Right cardiac atrium (tissue), 5 donors: ENCODE measurements at places on chromosomes 5 and 9.

DNA sequence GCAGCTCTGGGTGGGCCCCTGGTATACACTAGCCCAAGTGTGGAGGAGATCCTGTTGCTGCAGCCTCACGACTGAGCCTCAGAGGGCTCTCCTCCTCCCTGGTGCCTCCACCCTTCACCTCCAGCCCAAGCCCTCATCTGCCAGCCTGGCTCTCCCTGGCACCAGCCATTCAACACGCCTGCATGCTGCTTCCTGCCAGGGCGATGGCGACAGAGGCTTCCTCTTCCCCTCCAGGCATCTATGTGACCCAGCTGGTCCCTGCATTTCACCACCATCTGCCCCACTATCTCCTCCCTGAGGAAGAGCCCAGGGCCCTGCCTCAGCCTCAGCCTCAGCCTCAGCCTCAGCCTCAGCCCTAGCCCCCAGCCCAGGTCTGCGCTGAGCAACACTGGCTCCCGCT, 54.8 kb upstream of the ANGPTL2 start:
- no peak for DNase-seq

- no peak for DNase-seq
These were observed 18.1 kb downstream of the SLC36A1 start for GRCh38 chr5:151465476-151465875.

DNA sequence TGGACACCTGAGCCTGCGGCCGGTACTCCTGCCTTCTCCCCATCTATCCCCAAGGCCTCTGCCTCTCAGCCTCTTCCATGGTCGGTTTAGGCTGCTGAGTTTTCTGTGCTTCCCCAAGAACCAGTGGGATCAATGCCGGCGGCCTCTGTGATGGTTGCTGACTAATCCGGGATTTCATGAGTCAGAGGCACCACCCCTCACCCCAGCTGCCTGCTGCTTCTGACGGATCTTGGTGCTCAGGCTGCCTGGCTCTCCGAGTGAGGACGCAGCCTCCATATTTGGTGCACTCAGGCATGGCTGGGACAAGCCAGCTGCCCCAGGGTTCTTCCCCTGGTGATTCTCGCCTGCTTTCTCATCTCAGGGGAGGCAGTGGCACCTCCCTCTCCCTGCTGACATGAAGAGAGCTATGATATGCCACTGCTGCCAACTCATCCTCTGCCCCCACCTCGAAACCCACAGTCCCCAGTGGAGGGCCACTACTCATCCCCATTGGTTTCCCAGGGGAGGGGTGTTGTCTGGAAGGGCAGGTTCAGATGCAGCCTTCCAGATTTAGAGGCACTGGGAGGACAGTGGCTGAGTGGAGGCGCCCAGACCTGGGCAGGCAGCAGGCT, 3.3 kb upstream of the MAN1B1 start:
- peak; percentile 76 for DNase-seq

DNA sequence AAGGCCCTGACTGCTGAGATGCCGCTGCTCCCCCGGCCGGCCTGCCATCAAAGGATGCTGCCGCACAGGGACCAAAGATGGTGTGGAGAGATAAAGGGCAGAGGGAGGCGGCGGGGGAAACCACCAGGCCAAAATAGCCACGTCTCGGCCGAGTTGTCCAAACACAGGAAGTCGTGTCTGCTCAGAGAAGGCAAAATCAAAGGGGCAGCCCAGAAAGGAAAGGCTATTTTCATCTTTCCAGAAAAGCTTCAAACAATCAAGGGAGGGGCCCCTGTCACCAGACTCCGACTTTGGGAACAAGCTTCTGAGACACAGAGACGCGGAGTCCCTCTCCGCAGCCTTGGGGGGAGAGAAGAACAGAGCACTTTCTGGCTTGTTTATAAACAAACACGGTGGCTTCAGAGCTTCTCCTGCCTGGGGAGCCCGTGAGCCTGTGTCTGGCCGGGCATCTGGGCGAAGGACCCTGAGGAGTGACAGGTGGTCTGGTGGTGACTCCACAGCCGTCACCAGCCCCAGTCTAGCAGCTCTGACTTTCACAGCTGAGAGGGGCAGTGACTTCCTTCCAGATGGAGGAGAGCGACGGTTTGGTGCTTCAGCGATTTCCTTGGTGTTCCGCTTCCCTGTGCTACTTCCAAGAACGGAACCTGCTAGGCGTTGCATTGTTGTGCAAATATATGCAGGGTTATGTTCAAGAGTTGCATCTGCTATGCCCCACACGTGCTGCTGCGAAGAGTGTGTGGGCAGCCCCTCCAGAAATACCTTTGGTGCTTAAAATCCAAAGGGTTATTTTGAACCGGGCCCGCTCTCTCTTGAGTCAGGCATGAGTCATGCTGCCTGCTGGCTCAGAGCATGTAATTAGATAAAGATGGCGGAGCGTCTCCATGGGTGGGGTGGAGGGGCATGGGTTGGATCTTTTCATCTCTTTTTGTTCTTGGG, 24.0 kb downstream of the ADAMTSL2 start:
- peak; percentile 84 for DNase-seq

DNA sequence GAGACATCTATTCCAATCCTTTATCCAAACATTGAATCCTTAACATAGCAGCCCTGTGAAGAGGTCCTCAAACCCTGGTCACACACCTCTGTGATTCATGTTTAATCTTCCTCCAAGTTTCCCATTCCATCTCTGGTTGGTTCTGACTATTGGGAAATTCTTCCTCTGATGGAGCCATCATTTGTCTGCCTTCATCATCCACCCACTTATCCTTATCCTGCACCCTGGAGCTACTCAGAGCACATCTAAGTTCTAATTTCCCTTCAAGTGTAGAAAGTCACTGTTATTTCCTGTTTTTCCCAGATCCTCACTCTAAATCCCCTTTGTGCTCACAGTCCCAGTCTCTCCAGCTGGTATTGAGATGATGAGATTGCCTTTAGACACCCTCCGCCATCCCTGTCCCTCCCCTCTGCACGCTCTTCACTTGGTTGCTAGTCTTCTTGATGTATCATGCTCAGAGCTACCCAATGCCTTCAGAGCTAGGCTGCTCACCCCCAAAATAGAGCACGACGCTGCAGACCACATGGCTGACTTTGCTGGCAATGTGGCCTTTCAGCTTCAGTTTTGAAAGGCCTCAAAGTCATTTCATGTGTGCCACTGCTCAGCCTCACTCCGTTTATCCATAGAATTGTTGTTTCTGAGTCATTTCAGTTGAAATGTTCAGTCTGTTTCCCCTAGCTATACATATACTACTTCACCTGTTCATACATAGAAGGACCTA, 154.3 kb downstream of the PALM2AKAP2 start:
- no peak for DNase-seq

DNA sequence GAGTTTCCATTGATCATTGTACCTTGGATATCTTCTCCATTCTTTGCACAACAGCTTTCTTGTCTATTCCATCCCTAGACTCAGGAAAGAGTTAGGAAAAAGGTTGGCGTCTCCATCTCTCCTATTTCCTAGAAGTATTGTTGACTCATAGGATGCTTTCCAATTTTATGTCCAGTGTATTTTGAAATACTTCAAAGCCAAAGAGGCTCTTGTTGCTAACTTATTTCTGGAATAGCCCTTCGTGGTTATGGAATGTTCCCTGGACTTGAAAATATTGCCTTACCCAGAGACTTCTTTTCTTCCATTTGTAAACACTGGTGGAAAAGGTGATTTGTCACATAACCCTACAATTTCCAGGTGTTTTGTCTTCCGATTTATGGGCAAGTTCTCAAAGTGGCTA, 402.3 kb upstream of the ZNF608 start:
- DNase-seq: no peak

DNA sequence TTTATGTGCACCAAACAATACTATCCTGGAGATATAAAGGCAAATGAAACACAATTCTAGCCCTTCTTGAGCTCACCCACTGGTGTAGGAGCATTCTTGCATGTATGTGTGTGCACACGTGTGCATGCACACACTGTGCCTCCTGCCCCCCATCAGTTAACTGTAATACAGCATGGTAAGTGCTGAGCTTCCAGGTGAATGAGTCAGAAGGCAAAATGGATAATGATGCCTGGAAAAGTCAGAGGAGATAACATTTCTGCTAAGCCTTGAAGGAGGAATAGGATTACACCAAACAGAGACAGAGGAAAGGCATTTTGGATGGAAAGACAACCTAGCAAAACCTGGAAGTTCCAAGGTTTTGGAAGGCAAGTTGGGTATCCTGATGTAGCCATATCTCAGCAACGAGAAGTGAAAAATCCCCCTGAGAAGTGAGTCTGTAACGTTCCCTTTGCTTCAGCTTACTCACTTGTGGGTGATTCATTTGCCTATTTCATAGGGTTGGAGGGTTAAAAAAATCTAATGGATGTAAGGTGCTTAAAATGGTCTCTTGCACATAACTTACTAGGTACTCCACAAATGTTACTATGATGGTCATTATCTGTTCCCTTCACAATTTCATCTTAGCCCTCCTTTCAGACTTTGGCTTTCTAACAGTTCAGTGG, 101.4 kb upstream of the STC2 start:
- DNase-seq: no peak

GRCh38 chr9:119941091-119941490, 571.9 kb upstream of the BRINP1 start:
- DNase-seq: no peak

- DNase-seq: no peak
These were observed 20.6 kb upstream of the CRB2 start for GRCh38 chr9:123335193-123335985.

GRCh38 chr5:137061382-137061781, 437.7 kb downstream of the SPOCK1 start:
- no peak for DNase-seq

DNA sequence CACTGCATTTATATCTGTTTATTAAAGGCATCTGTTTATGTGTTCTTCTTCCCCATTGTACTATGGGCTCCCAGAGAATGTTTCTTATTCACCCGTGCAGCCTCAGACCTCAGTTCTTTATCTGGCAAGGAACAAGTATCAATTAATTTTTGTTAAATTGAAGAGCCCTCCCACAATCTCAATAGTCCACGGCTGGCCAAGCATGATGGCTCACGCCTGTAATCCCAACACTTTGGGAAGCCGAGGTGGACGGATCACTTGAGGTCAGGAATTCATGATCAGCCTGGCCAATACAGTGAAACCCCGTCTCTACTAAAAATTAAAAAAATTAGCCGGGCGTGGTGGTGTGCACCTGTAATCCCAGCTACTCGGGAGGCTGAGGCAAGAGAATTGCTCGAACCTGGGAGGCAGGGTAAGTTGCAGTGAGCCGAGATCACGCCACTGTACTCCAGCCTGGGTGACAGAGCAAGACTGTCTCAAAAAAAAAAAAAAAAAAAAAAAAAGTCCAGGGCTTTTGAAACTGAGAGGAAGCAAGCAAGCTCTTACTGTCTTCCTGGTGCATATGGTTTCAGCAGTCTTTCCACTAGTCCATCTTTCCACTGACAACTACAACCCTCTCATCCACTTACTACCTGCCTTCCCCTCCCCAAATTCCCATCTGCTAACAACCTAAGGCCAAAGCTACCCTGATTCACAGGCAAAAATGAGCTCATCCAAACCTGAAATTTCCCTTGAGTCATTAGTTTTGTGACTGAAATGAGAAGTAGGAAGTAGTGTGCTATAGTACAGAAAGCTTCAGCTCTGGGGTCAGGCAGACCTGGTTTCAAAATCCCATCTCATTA, 2.3 kb upstream of the HK3 start:
- DNase-seq: no peak

GRCh38 chr5:65651144-65651543, 26.3 kb downstream of the SHLD3 start:
- DNase-seq: no peak

- no peak for DNase-seq
These were observed 11.2 kb downstream of the ENC1 start for GRCh38 chr5:74629326-74629725.

DNA sequence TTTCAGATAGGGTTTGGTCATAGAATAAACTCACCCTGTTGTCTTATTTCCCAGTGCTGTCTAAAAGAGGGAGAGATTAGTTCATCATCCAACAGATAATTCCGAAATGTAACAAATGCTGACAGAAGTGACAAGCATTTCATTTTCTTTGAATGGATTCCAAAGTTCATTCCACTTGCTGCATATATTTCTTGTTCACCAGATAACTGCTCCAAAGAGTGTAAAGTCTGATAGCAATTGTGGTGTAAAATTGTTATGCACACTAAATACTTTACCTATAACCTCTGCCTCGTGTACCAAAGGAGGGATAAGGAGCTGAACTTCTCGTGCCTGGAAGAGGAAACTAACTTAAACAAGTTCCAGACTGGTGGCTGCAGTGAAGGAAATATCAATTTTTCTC, 290.0 kb upstream of the ADAMTSL1 start:
- DNase-seq: no peak

GRCh38 chr5:145854651-145855258, 18.1 kb downstream of the GRXCR2 start:
- DNase-seq: no peak

- DNase-seq: no peak
These were observed 11.3 kb downstream of the RGS14 start for GRCh38 chr5:177368869-177369644.

GRCh38 chr5:20213803-20214202, 225.8 kb upstream of the CDH18 start:
- no peak for DNase-seq

GRCh38 chr9:129111528-129112151, 425 bp downstream of the PTPA start:
- no peak for DNase-seq

- DNase-seq: peak; percentile 64
These were observed 34.5 kb upstream of the MED27 start for GRCh38 chr9:132114102-132114707.

GRCh38 chr5:139470821-139471300, at the start of gene SMIM33:
Gene SMIM33, plus strand, starts transcription at chr5:139471004. Its CDS starts 118 bp downstream, at chr5:139471122.
- DNase-seq: no peak

GRCh38 chr9:70480405-70480980, 66.0 kb upstream of the KLF9 start:
- peak; percentile 93 for DNase-seq

DNA sequence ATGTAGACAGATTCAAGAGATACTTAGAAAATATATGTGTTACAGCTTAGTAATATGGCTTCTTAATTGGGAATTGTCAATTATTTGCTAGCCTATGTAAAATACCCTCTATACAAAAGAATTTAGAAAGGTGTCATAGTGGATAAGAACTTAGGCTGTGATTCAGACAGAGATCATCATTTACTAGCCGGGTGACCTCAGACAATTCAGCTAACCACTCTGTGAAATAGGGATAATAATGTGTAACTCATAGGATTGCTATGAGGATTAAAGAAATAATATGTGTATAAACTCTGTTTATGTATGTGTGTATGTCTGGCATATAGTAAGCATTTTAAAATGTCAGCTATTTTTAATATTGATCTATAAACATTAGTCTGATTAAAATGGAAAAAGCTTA, 5.9 kb upstream of the LARS1 start:
- no peak for DNase-seq
